Fibroblast of villous mesenchyme (primary cell): ENCODE measurements at places on chromosomes 5 and 9.

GRCh38 chr5:132628814-132629213 is 29.2 kb upstream of the IL13 start:
- DNase-seq, result no peak

DNA sequence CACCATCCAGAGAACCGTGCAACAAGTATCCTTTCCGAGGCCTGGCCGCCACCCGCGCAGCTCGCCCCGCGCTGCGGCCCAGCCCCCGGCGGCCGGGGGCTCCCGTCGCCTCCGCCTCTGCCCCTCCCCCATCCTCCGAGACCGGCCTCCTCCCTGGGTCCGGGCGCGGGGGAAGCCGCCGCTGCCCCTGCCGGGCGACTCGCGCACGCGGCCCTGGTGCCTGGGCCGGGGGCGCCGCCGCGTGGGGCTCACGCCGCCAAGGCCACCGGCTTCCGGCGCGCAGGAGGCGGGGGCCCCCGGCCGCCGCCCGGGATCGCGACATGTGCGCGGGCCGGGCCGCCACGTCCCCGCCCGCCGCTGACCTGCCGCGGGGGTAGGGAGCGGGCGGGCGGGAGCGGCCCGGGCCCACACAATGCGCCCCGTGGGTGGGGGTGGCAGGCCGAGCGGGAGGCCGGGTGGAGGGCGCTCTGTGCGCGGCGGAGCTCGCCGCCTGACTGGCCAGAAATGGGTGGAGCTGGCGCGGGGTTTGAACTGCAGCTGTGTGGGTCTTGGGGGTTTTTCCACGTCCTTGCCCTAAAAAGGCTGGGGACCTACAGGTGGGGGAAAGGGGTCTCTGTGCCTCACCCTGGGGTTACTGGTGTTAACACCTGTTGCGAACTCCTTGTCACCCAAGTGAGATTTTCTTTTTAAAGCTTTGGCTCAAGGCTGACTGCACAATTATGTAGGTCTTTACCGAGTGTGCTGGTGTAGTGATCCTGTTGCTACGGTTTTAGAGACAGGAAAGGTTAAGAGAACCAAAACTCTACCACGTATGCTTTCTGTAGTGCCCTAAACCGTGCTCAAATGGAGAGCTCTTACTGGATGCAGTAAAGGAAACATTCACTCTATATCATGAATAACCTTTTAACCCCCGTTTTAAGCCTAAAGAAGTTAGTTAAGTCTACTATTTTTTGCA is 32.3 kb downstream of the TNPO1 start:
- peak; percentile 41 for DNase-seq

DNA sequence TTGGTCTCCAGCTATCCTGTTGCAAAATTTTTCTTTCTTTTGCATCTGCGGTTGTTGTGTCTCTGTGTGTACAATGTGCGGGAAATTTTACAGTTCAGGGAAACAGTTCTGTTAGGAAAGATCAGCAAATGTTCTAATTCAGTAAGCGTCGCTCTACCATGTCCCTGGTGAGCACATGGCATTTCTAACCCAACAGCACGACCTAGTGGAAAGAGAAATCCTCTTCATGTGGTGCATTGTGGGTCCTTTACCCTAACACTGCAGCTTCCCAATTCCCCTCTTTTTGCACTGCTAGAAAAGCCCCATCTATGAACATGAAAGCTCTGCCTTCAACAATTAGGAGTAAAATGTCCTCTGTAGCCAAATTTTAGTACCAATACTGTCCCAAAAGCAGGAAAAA is 974.2 kb upstream of the CDH9 start:
- DNase-seq, result no peak

DNA sequence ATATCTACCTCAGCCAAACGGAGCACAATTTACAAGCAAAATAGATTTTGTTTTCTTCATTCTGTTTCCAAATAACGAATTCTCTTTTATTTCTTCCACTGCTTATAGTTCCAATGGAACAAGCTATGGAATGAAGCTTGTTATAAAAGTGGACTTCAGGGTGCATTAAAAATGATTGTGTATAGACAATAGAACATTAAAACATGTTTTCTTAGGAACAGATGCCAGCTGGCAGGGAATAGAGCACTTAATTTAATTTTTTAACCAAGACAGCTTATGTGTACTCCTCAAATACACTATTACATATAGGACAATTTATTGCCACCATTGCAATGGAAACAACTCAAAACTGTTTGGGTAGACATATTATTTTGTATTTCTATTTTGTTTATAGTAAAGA is 860.1 kb upstream of the TYRP1 start:
- no peak for DNase-seq

- DNase-seq, result no peak
Measured at GRCh38 chr9:22308177-22308576, 138.4 kb upstream of the DMRTA1 start.

DNA sequence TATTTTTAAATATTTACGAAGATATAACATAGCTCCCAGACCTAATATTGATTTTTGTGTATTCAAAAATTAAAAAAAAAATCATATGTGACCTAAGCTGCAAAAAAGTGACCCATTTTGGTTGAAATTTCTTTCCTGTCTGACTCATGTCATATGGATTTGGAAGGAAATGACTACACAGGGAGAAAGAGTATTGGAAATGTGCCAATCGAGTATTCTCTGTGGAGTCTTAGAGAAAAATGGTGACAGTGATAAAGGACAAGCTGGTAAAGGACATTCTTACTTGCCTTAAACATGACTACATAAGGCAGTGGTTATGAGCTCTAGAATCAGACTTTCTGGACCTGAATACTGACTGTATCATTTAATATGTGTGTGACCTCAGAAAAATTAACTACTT is 262.9 kb upstream of the PTPRD start:
- DNase-seq, result no peak

- peak; percentile 12 for DNase-seq
Measured at GRCh38 chr9:69444021-69444420, 119.0 kb downstream of the ENTREP1 start.

DNA sequence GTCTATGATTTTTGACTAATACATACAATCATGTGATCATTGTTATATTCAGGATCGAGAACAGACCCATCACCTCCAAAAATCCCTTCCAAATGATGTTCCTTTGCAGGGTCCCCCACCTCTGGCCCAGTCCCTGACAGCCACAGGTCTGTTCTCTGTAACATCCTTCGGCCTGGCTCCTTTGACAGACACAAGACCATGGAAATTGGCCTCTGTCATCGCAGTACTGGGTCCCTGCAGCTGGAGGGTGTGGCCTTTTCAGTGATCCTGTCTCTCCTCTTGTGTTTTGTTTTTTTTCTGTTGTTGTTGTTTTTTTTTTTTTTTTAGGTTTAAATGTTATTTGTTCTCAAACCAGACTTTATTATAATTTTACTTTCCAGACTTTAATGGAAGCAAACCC is 27.4 kb upstream of the ANKRD33B start:
- no peak for DNase-seq

- no peak for DNase-seq
Measured at GRCh38 chr9:116370556-116370955, 217.0 kb downstream of the PAPPA start.

DNA sequence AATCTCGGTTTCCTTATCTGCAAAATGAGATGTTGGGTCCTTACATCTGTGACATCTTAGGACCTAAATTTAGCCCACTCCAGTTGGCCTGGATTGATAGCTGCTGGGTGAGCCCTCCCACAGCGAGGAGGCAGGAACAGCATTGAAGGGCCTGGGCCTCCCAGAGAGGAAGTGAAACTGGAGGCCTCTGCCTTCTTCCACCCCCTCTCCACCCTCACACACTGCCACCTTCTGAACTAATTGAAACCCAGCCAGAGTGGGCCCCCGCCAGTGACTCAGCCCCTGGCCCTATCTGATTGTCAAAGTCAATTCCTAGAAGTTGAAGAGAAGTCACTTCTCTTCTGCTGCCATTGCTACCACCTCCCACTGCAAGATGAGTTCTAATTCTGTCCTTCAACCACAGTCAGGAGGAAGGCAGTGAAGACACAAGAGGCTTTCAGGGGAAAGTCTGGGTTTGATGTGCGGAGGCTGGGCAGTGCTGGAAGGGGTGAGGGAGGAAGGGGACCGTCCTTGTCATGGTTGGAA is 55.2 kb upstream of the NEK6 start:
- no peak for DNase-seq

DNA sequence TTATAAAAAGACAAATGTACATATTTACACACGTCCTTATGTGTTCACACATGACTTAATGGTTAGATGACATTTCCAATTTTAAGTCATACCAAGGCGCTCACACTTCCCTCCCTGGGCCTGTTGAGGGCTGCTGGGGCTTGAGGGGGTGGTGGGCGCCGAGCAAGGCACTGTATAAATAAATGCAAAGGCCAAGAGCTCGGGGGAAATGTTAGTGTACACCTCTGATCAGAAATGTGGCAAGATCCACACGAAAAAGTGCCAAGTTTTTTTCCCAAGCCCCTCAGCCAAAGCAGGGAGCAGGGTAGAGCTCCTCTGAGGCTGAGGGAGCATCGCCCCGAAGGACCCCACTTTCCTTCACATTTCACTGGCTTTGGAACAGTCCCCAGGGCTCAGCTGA is 7.5 kb downstream of the IRF1 start:
- DNase-seq, result no peak

DNA sequence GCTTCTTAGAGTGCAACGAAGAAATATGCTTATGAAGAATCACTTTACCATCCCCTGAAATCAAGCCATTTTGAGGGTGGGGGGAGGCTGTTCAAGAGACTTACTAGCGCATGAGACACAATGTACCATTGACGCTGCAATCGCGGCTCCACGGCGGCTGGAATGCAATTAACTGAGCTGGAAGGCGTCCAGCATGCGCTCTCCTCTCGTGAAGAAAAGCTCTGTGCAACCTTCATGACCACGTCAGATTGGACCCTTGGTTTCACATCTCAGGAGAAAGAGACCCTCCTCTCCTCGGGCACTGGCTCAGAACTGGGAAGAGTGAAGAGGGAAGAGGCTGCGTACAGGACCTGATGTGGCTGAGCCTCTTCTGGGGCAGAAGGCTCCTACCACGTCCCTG is 138.5 kb upstream of the IRX2 start:
- DNase-seq, result no peak

DNA sequence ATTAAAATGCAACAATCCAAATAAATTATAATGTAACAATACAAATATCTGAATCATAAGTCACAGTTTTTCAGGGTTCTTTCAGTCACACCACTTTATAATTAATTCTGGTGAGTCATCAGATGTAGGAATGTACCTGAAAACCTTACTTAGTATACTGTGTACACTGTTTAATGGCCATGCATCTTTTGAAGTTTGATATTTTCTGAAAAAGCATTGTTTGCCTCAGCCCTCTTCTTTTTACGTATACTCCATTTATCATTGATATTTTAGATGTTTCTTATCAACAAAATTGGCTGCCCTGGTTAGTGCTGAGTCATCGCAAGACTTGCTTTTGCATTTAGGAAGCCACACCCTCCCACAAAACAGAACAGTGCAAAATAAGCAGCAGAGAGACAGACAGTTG is 218.6 kb downstream of the PJA2 start:
- peak; percentile 71 for DNase-seq

DNA sequence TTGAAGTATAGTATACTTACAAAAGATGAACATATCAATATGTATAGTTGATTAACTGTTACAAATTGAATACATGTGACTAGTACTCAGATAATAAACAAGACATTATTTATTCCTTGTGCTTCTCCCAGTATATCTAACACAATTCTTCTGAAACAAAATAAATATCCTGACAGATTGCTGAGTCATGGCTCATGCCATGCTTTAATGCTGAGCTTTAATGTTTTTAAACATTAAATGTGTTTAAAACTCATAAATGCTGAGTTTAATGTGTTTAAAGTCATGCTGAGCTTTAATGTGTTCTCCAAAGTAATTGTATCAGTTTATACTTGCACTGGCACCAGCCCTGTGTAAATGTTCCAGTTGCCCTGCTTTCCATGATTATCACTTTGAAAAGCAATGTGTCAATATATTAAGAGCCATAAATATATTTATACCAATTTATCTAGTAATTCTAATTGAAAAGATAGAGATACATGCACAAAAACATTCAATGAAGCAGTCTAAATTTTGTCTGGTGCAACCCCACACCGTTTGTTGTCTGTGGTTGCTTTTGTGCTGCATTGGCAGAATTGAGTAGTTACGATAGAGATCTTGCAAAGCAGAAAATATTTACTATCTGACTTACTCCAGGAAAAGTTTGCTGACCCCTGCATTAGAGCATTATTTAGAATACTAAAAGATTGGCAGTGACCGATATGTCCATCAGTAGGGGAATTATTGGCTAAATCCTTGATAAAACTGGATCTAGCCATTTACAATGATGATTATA is 15.7 kb downstream of the KIAA1958 start:
- no peak for DNase-seq

- DNase-seq, result no peak
Measured at GRCh38 chr5:22557251-22557650, 295.9 kb downstream of the CDH12 start.

DNA sequence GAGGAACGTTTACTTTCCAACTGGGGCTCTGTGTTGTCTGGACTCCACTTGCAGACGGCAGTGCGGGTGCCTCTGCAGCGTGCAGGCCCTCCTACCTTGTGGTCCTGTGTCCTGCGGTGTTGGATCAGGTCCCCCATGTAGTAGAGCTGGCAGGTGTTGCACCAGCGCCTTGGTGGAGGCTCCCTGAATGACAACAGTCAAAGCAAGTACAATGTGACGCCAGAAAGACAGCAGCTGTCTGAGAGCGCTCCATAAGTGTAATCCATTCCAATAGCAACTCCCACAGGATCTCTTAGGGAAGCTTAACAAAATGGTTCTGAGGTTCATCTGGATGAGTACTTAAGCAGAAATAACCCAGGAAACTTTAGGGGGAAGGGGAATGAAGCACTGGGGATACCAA is 9.9 kb downstream of the BBLN start:
- DNase-seq, result no peak

- DNase-seq, result no peak
Measured at GRCh38 chr5:10277773-10278630, 27.9 kb downstream of the CCT5 start.

DNA sequence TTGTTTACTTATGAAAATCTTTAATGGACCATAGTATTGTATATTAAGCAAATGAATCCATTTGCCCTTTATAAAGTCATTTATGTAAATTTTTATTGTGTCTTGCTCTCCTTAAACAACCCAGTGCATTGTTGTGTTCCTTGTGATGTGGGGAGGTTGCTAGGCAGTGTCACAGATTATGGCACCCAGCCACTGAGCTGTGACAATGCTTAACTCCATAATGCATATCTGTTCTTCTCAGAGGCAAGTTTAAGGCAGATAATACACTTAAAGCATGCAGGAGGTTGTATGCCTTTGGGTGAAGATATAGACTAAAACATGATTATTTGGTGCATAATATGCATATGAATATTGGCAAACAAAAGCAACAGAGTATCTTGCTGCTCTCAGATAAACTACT is 269.6 kb upstream of the RIOK2 start:
- no peak for DNase-seq

GRCh38 chr9:18710065-18710464 is 236.1 kb downstream of the ADAMTSL1 start:
- no peak for DNase-seq

DNA sequence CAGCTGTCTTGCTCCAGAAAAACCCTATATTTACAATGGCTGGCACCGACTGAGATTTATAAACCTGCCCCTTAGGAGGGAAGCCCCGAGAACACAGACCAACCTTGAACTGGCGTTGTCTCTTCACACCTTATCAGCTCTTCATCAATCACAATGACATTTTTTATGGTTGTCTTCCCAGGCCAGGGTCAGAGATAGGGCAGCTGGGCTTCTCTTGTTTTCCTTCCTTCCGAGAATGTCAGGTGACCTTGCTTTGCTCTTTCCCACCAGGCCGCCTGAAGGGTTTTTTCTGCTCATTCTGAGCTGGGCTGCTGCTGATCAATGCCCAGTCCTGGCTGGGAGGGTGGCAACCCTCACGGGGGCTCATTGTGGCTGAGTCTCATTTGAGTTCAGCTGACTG is 619.1 kb downstream of the CCDC171 start:
- DNase-seq, result no peak
